ENCODE measurements at places on chromosomes 11 and 22.

GRCh38 chr22:19723983-19724827 lies 866 bp downstream of the GP1BB start:
- DNase-seq, result no peak

DNA sequence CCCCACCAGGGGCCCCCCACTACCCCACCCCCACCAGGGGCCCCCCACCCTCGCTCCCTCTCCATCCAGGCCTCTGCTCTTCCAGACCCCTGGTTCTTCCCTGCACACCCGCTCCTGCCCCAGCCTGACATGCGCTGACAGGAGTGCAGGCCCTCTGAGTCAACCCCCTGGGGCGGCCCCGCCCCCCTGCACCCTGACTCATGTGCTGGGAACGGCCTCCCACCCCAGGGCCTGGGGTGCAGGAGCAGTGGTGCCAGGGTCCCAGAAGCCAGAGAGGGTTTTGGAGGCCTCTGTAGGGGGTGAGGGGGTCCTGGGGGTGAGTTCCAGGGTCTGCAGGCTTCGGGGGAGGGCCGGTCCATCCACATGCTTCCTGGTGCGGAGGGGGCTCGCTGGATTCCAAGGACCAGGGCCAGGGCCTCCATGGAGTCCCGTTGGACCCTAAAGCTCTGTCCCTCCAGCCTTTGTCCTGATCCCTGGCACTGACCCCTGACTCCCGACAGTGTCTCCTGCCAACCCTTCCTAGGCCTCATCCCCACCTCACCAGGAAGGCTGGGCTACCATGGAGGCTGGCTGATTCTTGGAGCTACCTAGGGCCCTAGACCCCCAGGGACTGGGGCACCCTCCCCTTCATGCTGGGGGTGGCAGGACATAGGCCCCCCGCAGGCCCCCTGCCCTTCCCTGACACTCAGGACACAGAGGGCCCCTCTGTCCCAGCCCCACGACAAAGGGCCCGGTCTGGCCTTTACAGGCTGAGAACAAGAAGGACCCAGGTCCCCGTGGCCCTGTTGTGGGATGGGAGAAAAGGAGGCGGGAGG lies 583 bp upstream of the PKP3 start:
- no peak for DNase-seq

DNA sequence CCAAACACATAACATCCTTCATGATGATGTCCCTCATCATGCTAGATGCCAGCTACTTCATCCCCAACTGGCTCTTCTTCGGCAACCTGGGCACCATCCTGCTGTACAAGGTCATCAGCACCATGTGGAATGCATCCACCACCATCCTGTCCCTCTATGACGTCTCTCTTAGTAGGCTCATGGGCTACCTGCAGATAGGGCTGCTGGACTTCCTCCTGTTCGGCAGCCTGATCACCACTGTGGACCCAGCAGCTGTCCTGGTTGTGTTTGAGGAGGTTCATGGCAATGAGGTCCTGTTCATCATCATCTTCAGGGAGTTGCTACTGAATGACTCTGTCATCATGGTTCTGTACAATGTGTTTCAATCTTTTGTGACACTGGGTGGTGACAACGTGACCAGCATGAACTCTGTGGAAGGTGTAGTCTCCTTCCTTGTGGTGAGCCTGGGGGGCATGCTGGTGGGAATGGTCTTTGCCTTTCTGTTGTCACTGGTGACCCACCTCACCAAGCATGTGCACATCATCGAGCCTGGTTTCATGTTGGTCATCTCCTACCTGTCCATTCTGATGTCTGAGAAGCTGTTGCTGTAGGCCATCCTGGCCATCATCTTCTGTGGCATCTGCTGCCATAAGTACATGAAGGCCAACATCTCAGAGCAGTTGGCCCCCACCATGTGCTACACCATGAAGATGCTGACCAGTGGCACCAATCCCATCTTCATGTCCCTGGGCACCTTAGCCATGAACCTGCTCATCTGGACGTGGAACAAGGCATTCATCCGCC lies 120.7 kb upstream of the SERPIND1 start:
- DNase-seq, result no peak

DNA sequence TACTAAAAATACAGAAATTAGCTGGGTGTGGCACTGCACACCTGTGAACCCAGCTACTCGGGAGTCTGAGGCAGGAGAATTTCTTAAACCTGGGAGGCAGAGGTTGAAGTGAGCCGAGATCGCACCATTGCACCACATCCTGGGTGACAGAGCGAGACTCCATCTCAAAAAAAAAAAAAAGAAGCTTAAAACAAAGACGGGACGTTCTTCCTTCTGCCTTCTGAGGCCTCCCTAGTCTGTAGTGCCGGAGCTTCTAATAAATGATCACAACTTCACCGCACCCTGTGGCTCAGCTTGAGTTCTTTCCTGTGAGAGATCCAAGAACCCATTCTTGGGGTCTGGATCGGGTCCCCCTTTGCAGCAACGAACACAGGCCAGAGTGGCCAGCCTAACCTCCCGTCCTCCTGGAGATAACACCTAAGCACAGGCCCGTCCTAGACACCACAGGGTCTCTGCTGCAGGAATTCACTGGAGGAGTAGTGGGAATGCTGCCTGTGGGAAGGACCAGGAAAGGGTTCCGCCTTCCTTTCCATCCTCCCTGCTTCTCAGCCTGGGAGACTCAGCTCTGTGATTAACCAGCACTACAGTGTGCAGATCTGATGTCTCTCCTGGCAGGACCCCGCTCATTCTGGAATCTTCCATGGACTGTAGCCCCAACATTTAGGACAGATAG lies 2.2 kb upstream of the APOBEC3H start:
- no peak for DNase-seq

- no peak for DNase-seq
Observed at GRCh38 chr22:49748514-49748913, 79.2 kb downstream of the BRD1 start.

DNA sequence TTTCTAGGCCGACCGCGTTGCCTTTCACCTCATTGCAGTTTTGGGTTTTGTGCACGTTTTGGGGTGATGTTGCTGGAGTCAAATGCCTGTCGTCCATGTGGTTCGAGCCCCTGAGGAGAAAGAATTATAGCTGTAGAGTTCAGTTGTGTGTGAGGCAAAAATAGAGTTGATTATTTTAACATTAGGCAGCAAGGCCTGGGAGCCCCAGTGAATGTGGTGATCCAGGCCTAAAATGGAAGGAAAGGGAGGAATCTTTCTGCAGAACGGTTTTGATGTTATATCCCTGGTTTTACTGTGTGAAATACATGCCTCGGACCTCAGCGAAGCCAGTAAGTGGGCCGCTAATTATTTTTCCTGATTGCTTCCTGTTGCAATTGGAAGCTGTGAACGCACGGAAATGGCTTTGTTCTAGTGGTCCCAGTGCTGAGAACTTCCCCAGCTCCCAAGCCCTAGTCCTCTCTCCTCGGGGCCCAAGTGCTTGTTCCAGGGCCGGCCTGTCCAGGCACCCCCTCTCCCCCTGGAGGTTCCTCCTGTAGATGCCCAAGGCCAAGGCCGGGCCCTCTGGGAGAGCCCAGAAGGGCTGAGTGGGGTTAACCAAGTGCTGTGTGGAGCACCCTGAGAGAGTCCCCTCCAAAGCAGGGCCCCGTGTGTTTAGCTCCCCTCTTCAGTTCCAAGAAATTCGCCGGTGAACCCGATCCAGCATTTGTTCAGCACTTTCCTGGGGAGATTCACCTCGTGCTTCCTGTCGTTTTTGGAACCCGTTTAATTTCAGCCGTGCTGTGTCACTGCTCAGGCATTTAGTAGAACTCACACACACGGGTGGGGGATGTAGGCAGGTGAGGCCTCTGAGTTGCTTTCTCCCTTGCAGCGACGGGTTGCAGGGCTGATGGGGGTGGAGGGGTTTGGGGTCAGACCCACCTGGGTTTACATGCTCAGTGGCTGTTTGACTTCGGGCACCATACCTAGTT lies 2.1 kb downstream of the LRP5 start:
- no peak for DNase-seq

DNA sequence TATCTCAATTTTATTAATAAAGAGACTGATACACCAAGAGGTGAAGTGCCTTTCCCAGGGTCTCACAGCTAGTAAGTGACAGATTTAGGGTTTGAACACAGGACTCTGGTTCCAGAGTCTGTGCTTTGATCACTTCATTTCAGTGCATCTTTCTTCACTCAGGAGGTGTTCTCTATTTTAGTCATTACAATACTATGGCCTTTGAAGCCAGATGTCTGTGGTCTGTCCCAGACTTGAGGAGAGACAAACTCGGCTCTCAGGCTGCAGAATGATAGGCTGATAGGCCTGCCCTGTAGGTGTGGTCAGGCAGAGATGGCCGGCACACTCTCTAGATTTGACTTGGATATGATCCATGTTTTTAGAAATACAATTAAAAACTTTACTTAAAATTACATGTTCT lies 478.5 kb upstream of the CCDC90B start:
- no peak for DNase-seq

GRCh38 chr22:22855617-22856308 lies 31.9 kb upstream of the IGLL5 start:
- no peak for DNase-seq

DNA sequence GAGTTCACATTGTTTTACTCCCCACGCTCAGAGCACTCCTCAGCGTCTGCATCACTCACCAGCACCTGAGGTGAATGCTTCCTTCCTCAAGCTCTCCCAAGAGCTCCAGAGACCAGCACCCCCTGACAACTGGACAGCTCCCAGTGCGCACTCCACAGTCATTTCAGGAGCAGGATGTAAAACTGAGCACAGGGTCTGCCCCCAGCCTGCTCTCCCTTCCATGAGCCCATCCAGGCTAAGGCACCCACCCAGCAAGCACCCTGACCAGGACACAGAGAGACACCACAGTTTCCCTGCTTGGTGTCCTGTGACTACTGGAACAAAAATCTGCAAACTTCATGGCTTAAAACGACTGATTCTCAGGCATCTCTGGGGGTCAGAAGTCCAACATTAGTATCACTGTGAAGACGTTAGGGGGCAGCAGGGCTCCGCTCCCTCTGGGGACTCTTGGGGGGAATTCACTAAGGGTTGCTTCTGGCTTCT lies 3.3 kb downstream of the SCGB1D2 start:
- no peak for DNase-seq

GRCh38 chr11:112610996-112611750 lies 350.0 kb upstream of the NCAM1 start:
- no peak for DNase-seq

DNA sequence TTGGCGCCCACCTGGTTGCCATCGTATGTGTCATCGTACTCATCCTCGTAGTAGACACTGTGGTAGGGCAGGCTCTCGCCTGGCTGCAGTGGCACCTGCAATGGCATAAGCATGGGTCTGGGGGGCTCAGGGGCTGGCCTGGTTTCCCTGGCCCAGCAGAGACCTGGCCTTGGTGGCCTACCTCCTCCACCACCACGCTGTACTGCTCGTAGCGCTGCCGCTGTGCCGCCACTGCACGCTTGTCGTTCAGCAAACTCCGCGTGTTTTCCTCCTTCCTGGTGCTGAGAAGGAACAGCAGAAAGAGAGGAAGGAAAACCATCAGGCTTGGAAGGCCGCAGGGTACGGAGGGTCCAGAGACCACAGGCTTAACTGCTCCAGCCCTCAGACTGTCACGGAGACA lies 26.2 kb downstream of the UQCR10 start:
- no peak for DNase-seq

DNA sequence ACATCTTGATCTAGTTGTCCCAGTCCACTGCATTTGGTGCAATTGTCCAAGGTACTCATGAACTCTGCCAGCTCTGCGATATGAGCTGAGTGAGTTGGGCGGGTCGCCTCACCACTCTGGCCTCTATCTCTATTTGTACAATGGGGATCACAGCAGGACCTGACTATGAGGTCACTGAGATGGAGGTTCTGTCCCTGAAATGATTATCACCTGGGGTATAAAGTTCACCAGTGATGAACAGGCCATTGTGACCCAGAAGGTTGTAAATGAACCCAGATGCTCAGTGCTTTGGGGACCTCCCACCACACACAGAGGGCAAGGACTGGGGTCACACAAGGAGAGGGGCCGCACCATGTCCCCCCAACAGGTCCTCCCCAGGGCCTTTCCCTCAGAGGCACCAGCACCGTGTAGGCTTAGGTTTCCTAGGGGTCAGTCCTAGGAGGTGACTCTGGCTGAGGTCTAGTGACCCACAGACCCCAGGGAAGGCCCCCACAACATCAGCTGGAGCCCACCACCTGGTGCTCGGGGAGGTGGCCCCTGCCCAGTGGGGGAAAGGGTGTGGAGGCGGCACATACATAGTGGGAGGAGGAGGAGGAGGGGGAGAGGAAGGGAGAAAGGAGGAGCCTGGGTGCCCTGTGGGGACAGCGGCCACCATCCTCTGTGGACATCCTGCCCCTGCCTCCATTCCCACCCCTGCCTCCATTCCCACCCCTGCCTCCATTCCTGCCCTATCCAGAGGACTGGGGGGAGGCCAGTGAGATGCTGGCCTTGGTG lies 25.0 kb upstream of the IGLL1 start:
- DNase-seq, result no peak

GRCh38 chr22:26548984-26549383 lies 36.7 kb upstream of the TFIP11 start:
- no peak for DNase-seq
